ENCODE measurements at places on chromosomes 4 and X.

- no peak for DNase-seq
These were observed 90.5 kb upstream of the EGFL6 start for GRCh38 chrX:13478740-13479451.

DNA sequence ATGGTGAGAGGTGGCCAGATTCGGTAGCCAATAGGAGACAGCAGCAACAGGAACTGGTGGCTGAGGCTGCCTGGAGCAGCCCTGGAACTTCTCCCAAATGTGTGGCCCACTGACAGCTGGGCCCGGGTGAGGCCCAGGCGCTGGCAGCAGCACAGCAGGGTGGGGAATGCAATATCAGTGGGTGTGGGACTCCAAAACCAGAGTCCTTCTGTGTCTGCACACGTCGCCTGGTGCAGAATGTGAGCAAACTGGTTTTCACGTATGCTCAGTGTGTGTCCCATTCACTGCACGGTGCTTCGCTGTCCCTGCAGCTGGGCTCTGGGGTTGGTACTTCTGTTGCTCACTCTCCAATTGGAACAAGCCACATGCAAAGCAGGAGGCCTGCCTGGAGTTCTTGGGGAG, 14.4 kb upstream of the CENPU start:
- DNase-seq = no peak

- no peak for DNase-seq
These were observed 10.1 kb upstream of the BMP2K start for GRCh38 chr4:78766026-78766425.

GRCh38 chrX:98516120-98516519, 1632.4 kb downstream of the RPA4 start:
- DNase-seq = no peak

DNA sequence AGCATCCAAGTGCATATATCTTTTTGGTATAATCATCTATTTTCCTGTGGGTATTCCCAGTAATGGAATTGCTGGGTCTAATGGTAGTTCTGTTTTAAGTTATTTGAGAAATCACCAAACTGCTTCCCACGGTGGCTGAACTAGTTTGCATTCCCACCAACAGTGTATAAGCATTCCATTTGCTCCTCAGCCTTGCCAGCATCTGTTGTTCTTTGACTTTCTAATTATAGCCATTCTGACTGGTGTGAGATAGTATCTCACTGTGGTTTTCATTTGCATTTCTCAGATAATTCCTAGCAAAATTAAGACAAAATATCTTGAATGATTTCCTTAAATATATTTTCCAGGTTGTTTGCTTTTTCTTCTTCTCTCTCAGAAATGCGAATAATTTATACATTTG, 341.1 kb downstream of the GBA3 start:
- no peak for DNase-seq

DNA sequence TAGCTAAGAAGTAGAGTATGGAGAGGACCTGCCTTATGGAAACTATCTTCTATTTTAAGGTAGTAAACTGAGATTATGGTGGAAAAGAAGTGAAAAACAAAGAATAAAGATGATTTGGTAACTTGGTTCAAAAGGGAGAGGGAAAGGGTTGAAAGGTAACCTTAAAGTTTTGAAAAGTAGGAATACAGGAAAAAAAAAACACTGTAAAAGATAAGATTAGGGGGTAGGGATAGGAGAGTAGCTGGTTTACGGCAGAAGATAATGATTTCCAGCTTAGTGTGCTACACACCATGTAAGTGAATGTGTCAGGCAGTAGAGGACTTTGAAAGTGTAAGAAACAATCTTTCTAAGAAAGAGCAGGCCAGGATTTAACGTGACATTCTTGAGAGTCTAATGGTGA, 35.3 kb downstream of the FAM13A start:
- DNase-seq = no peak

GRCh38 chrX:44012484-44013096, 39.4 kb upstream of the NDP start:
- peak; percentile 5 for DNase-seq

- no peak for DNase-seq
These were observed 2.8 kb upstream of the ARHGAP4 start for GRCh38 chrX:153928846-153929245.

DNA sequence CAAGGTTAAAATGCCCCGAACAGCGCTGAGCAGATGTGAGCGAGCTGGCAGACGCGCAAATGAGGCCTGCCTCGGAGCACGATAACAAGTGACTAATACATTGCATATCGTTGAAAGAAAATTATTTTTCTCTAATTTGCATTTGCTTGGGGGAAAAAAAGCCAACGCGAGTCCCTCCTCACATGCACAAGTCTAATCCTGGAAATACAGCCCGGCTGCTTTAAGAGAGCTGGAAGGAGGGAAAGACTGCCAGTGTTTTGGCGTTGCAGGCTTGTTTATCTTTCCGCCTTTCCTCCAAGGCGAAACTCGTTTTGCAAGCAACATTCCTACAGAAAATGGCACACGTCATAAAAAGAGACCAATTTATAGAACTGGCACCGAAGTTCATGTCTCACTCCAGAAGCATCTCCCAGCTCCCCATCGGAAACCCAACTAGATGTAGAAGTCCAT, 12.6 kb downstream of the BCOR start:
- DNase-seq = no peak

GRCh38 chr4:47239649-47240048, 208.3 kb downstream of the GABRB1 start:
- DNase-seq = no peak

DNA sequence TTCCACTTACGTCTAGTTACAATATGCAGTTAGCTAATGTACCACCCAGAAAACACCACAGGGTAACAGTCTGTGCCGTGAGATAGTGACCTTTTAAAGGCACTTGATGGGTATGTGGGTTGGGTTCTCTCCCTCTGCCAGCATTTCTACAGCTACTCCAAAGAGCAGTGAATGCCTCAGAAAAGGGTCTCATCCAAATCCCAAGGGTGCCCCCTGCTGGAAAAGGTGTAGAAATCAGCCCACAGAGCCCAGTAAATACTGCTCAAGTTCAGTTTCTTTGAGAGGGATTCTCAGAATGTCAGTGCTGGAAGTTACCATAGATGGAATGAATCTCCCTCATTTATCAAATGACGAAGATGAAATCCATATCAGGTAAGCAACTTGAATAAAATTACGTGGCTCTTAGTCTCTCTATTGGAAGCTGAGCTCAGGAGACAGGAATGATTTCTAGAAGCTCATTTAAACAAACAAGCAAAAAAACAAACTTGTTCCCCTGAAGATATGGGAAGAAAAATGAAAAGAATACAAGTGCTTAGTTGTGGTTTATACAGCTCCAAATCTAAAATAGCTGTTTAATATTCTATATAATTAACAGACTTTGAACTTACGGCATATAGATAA, 9.5 kb downstream of the RNF175 start:
- peak; percentile 20 for DNase-seq

DNA sequence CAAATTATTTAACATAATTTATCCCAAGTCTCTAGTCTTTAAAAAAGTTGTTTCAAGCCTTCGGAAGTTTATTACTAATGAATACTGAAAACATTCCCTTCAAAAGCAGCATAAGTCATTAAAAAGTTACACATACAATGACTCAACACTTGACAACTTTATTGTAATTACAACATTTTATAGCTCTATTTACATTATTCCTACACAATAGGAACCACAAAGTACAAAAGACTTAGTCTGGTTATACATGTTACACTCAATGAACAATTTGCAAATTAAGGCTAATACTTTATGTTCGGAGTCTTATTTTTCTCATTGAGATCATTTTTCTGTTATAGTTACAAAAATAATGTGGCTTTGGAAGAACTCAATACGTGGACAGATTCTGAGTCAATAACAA, 114.4 kb upstream of the POF1B start:
- no peak for DNase-seq

DNA sequence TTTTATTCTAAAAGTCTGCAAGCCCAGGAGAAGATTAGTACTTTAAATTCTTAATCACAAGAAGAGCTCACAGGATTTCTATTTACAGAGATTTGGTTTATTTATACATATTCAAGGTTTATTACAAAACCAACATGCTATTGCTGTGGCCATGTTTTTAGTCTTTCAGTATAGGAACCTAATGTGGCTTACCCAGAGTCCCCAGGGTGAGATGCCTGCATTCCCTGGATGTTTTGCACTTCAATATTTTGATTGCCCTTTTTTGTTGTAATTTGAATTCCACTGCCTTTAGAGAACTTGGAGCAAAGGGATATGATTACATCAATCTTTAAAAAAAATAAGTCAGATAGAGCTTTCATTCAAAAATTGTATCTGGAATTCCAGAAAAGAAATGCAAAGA, 146.0 kb upstream of the FRMPD4 start:
- no peak for DNase-seq

DNA sequence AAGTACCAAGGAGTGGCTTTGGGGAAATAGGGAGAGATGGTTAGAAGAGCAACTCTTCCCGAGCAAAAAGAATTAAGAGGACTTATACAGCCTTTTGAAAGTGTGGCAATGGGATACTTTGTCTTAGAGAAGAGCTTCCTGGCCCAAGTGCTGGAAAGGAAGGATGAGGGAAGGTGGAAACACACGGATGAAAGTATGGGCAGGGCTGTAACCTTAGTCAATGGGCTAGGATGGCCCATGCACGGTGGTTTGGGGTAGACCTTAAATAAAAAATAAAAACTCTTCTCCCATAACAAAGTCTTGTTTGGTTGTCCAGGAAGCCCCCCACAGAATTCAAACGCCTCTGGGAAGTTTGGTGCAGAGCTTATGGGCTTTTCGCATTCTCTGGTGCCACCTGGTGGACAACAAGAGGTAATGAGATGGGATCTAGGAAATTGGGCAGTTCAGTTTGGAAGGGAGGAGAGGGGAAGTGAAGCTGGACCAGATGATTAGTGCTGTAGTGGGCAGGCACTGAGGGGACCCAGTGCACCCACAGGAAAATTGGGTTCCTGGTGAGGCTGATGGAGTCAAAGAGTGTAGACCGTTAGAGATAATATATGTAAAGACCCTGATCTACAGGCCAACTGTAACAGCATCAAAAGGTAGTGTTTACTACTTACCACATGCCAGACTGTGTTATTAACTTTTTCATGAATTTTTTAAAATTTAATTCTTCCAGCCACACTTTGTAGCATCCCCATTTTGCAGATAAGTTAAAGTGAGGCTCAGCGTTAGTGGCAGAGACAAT, 13.8 kb upstream of the ENOX2 start:
- peak; percentile 7 for DNase-seq

DNA sequence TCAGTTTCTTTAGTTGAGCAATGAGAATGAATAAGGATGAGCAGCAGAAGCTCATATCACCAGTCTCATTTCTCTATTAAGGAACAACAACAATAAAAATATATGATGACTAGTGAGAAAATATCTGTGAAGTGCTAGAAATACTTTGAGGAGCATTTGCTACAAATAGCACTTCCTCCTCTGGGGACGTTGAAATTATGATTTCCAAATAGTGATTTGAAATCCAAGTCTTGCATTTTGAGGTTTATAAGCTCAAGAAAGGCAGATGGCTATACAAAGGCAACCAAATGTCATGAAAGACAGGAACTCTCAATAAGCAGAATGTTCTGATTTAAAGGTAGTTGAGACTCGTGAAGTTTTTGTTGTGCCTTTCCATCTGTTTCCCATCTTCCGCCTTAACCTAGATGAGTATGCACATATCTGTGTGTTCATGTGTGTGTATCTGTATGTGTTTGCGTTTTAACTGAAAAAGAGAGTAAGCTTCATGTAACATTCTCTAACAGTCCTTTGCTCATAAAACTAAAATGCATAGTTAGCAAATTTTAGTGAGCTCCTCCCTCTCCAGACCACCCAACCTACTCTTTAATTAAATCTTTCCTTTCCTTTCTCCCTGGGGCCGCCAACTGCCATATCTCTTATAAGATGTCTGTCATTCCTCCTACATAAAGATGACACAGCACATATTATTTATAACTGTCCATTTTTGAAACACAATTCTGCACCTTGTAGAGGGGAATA, 222.6 kb upstream of the RASGEF1B start:
- no peak for DNase-seq

GRCh38 chr4:122481766-122482405, 25.4 kb upstream of the IL2 start:
- no peak for DNase-seq

DNA sequence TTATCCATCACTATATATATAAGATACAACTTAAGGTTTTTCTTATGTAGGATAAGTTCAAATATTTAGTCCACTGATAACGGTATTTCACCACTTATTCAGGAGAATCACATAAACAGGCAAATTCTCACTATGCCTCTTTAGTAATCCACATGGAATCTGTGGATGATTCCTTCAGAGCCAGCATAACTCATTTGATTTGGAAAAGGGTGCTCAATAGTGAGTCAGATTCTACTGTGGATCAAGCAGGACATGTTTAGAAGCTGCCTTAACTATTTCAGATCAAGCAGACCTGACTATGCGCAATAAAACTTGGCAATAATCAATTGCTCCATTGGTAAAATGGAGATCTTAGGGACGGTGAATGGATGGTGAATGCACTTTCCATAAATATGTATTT, 184.1 kb downstream of the CBR4 start:
- DNase-seq = no peak

DNA sequence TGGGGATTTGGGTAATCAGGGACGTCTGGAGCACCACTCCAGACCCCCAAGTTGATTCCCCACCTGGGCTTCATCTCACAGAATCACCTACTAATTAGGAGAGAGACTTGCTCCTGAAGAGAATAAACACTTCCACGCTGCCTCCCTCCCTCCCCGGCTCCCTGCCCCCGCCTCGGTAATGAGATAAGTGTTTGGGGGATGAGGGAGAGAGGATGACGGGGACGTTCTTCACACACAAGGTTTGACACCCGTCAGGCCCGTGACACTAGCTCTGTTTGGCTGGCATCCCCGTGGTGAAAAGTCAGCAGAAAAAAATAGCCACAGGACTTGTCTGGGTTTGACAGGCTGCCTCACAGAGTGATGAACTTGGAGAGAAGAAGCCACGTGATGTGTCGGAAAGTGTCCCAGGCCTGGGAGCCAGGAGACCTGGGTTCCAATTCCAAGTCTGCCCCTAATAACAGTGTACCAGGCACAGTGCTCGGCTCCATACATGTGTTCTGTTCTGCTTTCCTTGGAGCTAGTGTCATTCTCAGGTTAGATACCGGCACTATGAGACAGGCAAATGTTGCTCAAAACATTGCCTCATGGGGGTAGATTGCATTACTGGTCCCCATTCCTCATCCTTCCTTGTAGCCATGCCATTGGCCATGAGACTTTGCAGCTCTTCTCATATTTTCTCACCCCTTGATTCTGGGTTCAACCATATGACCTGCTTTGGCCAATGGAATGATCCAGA, 578.0 kb downstream of the BCOR start:
- no peak for DNase-seq

All from stimulated activated CD8-positive, alpha-beta memory T cell treated with anti-CD3 and anti-CD28 coated beads, Interleukin-4, amount 100 ng/mL, for 1 hour (primary cell).